T-cell (primary cell): ENCODE measurements at places on chromosomes 6 and 20.

DNA sequence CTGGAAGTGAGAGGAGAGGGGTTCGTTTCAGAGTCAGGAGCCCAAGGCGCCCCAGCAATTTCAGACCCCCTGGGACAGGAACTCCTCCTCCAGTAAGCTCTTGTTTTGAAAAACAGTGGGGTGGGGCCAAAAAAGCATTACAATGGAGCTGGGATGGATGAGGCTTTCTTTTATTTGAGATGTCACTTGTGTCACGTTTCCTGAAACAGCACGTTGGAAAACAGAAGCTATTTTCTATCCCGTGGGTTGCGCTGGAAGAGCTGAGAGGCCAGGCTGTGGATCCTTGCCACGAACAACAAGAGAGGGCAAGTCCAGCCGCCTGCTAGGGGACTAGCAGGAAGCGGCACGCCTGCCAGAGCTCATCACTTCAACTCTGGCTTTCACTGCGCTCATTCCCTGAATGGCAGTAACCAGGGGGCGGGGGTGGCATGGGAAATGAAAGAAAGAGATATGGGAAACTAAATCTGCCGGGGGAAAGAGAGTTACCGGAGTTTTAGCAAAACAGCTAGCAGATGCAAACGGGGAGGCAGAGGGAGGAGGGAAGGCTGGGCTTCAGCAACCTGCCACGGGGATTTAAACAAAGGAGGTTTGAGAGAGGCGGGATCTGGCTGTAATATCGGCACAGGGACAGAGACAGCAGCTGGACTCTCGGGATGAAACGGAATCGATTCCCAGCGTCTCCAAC, 34.6 kb downstream of the GCNT2 start:
- no peak for DNase-seq

DNA sequence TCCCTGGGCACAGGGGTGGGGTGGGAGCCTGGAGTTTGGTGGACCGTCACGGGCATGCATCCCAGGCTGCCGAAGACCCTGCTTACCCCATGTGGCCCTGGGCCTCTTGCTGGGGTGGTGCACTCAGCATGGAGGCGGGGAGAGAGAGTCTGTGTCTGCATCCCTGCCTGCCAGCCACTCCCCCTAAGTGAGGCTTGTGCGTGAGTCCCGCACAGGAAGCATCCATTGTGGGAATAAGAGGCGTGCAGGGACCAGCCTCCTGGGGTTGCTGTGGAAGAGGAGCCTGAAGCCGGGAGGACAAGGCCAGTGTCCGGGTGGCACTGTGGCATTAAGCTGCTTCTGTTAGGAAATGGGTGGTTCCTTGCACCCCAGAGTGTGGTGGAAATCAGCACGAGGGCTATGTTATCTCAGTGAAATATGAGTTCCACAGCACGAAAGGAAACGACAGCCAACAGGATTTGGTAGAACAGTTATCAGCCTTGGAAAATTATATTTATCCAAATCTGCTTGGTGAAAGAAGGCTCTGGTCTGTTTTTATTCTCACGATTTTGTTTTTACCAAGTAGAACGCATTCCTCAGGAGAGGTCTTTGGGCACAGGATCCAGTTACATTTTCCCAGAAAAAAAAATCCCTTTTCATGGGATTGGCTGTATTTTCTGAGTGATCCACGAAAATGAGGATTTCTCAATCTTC, 35.7 kb downstream of the CDH4 start:
- no peak for DNase-seq

- DNase-seq = no peak
Observed at GRCh38 chr20:34022151-34022838, 28.6 kb downstream of the RALY start.

DNA sequence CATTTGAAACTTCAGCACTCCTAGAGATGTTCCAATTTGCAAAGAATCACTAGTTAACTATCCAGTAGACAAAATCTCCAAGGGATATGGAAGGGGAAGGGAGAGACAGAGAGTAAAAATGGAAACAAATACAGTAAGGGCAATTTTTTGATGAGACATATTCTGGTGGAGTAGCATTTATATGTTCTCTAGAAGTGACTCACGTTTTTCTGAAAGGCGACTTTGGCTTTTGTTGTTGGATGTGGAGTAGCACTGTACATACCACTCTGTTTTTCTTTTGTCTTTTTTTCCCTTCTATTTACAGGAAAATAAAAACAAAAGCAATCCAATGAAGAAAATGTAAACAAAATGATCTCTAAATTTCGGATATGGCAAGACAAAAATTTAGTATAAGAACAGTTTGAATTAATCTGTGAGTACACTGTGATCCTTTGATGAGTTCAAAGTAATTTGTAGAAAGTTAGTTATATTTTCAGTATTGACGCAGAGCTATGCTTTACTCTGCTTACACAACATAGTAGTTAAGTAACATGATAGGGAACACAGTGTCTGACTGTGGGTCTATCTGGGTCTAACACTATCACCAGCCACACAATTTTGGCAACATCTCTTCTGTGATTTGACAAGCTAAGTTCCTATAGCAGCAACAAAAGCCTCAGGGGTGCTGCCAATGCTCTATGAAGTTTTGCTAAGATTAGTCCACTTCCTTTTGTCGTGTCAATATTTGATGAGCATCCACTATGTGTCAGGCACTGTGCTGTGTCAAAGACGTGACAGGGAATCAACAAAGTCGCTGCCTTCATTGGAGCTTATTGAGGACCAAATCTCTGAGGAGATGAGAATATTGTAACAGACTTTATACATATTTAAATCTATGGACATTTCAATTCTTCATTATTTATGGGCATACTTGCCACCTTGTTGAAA, 27.3 kb upstream of the TAGAP start:
- DNase-seq = no peak

DNA sequence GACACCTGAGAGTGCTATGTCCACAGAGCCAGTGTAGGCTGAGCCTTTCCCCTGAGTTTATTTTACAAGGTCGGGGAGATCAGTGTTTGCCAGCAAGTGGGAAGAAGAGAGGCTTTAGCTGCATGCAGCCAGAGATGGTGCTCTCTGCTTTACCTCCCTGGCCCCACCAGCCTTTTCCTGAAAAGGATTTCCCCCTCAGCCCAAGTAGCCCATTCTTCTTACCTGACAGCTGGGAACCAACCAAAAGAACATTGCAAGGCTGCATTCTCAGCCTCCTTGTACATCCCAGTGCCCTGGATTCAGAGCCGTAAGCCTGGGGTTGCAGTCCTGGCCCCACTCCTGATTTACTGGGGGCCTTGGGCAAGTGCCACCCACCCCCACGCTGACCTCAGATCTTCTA, 16.9 kb downstream of the SNPH start:
- no peak for DNase-seq

- no peak for DNase-seq
Observed at GRCh38 chr6:122853259-122853995, 64.4 kb downstream of the SMPDL3A start.

DNA sequence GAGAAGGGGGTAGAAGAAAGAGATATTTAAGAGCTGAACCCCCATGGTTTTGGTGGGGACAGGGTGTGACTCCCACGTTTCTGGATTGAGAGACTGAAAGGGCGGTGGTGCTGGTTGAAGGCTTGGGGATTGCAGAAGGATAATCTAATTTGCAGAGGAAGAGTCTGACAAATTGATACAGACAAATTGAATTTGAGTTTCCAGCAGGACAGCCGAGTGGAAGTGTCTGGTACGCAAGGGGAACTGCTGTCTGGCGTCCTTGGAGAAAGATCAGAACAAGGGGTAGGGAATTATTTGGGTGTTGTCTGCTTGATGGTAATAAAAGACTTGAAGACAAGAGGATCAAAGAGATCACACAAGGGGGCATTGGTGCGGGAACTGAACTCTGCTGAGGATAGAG, 40.5 kb upstream of the MDGA1 start:
- DNase-seq = no peak

DNA sequence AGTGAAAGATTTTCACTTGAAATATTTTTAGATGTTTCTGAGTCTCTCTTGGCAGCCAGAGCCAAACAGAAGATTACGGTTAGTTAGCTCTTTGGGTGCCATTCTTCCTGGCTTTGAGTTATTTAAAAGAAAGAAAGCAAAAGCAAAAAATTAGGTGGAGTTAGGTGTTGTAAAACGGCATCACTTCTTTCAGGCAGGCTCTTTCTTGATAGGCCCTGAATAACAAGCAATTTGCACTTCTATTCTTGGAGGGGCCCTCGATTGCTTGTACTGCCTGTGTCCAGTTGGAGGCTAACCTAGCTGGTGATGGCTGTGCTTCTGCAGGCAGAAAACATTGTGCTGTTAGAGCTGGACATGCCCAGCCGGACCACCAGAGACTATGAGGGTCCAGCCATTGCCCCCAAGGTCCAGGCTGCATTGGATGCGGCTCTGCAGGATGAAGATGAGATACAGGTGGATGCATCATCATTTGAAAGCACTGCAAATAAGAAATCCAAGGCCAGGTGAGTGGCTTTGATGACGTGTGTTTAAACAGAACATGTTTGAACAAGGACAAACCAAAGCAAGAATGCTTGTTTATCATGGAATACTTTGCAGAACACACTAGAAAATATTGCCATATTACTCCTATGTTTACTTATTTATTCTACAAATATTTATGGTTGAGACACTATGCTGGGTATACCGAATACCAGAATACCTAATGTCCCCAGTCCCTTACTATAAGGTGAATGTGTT, 28.1 kb upstream of the ASXL1 start:
- no peak for DNase-seq

DNA sequence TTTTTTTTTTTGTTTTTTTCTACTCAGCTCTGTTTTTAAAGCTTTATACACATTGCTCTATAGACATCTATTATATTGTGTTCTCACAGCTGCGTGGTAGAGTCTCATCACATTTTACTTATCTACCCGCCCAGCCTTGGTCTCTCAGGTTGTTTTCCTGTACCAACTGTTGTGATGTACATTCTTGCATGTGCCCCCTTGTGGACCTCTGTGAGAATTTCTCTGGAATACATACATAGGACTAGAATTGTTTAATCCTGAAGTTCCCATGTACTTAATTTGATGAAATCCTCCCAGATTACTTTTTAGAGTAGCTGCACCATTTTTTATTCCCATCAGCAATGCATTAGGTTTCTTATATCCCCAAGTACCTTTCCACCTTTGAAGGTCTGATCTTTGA, 40.4 kb upstream of the TINAG start:
- no peak for DNase-seq

DNA sequence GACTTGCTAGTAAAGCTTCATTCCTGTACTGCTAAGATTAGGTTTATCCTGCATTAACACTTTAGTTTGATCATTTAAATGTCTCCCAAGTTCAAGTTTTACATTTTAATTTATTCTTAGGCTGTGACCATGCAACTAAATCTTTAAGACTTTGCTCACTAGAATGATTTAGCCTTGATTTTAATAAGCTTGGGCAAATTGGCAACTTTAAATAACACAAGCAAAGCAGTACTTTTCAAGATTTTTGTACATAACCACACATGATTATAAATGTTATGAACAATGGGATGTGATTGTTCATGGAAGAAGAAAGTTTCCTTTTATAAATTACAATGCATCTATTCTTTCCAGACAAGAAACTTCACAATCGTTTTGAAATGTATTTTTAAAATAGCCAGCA, 948.0 kb upstream of the EPHA7 start:
- no peak for DNase-seq

- DNase-seq = no peak
Observed at GRCh38 chr20:1335961-1336698, 7.2 kb upstream of the SDCBP2 start.

GRCh38 chr6:132147530-132148011, 196.4 kb upstream of the CCN2 start:
- DNase-seq = no peak
